CD4-positive, CD25-positive, alpha-beta regulatory T cell (primary cell): ENCODE measurements at places on chromosomes 6 and 20.

DNA sequence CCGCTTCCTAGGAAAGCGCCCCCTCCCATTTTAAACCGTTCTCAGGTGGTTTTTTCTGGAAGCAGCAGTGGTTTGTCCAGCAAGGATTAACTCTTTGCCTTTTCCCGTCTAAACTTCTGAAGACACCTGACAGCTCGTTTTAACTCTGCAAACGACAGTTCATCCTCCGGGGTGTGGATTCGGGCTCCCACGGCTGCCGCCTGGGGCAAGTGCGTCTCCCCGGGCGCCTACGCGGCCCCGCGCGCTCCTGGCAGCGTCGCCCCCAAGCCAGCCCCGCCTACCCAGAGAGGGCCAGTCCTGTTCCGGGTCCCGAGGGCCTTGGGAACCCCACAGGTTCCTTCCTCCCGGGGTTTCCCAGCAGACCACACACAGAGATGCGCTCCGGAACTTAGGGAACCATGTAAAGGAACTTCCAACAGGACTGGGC lies 54.4 kb downstream of the PRR18 start:
- no peak for DNase-seq

GRCh38 chr6:26516481-26517427 lies 16.7 kb downstream of the BTN1A1 start:
- DNase-seq: no peak

- no peak for DNase-seq
Measured at GRCh38 chr6:14735956-14736486, 509.8 kb upstream of the JARID2 start.

GRCh38 chr6:89353702-89354392 lies 1.3 kb upstream of the UBE2J1 start:
- no peak for DNase-seq

DNA sequence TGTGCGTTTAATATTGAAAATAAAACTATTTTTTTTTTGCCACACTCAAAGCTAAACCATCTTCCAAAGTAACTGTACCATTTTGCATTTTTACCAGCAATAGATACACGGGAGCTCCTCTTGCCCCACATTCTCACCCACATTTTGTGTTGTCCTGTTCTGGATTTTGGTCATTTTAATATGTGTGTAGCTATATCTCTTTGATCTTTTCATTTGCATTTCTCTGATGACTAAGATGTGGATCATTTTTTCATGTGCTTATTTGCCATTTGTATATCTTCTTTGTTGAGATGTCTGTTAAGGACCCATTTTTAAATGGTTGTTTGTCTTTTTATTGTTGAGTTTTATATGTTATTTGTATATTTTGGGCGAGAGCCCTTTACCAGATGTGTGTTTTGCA lies 1543.5 kb downstream of the GRIK2 start:
- DNase-seq: no peak

GRCh38 chr6:146153040-146153758 lies 124.3 kb downstream of the GRM1 start:
- DNase-seq: peak; percentile 1

GRCh38 chr6:35051396-35051795 lies 89.7 kb downstream of the TCP11 start:
- no peak for DNase-seq

- DNase-seq: peak; percentile 59
Measured at GRCh38 chr20:5864873-5865587, 85.3 kb downstream of the TRMT6 start.

GRCh38 chr20:45752746-45753145 lies 30.6 kb downstream of the SPINT4 start:
- no peak for DNase-seq

DNA sequence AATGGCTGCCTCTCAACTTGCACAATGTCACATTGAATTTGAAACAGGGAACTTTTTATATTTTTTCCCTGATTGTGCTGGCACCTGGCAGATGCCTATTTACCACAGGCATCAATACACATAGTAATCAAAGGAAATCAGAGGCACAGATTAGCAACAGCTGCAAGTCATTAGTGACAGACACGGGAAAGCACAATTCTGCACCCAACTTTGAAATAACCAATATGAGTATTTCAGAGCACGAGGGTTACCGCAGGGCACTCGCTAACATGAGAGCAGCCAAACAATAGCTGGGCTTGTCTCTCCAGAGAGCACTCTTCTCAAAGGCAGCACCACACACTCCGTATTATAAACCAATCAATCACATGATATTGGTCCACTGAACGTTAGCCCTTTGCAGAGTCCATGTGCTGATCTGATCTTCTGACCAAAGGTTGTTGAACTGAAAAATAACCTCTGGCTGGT lies 149.5 kb downstream of the RNF144B start:
- no peak for DNase-seq

- no peak for DNase-seq
Measured at GRCh38 chr6:88365656-88366055, 199.5 kb upstream of the CNR1 start.

- DNase-seq: no peak
Measured at GRCh38 chr6:35505999-35506412, 6.7 kb downstream of the TULP1 start.

DNA sequence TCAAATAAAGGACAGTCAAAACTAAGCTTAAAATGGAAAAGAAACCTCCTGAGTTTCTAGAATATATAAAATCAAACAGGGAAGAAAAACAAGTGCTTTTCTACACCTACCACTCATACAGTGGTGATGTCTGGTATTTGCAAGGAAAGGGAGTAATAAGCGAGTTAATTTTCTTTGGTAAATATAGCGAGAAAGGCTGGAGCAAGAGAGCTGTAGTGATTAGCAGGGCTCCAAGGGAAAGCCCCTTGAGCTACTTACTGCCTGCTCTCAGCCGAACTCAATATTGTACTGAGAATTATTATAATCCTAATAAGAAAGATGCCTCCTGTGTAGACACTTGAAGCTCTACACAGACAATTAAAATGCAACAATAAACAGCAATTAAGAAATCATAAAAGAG lies 296.3 kb downstream of the LAMA2 start:
- DNase-seq: no peak

DNA sequence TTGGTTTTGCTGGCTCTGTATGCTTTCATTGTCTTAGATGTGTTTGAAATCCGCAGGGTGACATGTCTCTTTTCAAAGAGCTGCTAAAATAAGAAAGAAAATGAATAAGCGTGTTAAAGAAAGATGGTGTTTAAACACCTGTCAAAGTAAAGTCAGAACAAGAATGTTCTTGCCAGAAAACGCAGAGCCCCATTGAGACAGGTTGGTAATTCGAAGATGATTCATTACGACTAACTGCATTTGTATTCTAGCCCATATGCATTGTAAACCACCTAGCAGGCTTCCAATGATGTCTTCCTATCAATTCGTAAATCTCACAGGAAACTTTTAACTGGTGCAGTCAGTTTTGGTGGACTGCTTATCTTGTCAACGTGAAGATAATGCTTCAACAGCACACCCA lies 16.8 kb downstream of the PHACTR2 start:
- no peak for DNase-seq

GRCh38 chr6:19434065-19434464 lies 403.1 kb upstream of the ID4 start:
- DNase-seq: no peak

DNA sequence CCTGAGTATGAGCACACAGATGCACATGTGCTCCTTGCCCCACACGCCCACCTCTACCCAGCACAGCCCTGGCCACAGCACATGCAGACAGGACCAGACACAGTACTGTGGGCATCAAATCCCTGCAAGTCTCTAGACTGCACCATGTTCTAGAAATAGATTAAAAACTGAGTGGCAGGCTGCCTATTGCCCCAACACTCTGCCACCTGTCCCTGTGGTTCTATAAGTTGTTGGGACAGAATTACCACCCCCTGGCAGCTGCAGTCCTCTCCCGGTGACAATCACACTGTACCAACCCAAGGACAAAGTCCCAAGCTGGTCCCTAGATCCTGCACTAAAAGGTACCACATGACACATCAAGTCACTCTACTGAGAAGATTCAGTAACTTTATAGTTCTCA lies 70.2 kb downstream of the B3GAT2 start:
- no peak for DNase-seq

- no peak for DNase-seq
Measured at GRCh38 chr6:21109391-21110178, 484.0 kb upstream of the SOX4 start.

DNA sequence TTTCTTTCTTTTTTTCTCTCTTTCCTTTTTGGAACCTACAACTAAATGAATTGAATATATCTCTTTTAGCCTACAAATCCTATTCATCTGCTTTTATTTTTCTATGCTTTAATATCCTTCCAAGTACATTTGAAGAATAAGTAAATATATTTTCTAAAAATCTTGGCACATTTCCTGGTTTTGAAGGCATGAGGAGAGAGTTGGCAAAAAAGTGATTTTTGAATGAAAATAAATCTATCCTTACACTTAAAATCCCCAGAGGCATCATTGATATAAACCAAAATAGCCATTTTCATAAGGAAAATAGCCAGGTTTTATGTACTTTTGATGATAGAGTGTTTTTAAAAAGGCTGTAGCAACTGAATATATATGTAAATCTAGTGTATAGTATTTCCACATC lies 69.0 kb downstream of the SAMD5 start:
- DNase-seq: no peak

DNA sequence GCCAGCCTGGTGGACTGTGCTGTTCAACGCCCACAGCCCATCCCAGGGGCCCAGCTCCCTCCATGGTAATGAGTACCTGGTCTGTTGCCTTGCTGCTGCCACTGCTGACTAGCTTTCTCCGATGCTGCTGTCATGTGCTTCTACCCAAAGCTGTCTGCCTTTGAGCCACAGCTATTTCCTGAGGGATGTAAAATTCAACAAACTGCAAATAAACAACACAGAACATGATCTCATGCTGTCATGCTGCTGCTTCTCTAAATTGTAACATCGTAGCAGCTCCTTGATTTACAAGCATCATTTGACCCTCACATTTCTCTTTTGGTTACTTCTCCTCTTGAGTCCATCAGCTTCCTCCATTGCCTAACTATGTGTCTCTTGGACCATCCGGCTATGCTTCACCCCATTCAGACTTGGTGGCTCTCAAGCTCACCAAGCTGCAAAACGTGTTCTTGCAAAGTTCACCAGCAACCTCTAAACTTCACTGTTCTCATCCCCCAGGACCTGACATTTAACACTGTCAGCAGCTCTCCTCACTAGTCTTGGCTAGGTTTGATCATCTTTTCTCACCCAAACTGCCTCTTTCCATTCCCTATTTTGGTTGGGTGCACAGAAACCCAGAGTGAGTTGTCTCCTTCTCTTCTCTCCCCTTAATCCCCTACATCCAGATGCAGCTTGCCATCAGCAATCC lies 54.6 kb downstream of the FYN start:
- DNase-seq: no peak
